ENCODE measurements at places on chromosomes 2 and 18.
A peak's percentile ranks its signal among the peaks of the same experiment; 100 is the strongest.

DNA sequence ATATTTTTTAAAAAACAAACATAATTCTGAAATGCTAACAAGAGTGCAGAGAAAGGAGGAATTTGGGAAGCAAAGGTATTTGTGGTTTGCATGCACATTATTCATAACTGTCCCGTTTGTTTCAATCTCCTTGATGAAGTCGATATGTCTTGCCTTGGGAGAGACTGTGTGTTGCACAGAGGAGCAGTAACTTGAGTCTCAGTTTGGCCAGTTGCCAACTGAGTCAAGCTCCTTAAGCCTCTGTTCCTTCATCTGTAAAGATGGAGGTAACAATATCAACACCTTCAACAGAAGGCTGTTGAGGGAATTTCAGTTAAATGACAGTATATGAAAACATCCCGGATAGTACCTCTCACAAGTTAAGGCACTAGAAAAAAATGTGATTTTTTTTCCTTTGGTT lies 226.2 kb downstream of the ASXL3 start:
- DNase-seq, result no peak

DNA sequence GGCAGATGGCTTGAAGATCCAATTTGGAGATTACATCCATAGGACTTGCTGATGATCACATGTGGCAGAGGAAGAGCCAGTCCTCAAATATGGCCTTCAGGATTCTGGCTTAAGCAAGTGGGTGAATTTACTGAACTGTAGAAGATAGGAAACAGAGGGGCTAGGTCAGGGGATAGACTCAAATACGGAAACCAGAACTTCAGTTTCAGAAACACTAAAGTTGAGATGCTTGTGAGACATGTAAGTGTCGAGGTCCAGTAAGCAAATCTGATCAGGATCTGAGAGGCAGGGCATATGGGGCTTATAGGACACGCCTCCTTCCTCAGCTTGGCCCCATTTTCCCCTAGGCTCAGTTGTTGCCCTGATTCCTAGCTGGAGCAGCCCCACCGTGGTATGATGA lies 107.7 kb downstream of the LBH start:
- DNase-seq, result no peak

DNA sequence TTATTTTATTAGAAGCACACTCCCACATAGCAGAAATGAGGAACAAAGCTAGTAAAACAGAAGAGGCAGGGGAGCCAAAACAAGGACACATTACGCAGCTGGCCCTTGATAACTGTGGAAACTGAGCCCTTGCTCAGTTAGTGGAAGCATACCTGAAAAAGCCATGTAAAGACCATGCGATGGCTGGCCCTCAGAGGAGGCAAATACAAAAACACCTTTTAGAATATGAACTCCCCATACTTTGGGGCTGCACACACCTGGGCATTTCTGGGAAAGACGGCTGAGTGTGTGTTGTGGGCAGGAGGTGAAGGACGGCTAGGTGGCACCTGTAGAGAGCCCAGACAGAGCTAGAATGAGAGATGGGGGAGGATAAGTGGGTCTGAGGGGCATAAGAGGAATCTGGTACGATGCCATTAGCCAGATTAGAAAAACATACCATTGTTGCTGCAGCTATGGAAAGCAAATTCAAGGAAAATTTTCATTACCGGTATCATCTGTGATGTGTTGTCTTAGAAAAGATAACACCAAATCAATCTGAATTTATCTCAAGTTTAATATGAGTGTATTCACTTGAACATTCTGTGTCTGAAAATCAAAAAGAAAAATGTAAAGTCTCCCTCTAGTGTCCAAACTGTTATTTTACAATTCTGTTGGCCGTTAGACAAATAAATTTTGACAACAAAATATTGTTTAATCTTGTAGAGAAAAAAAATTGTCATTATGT lies 45.2 kb upstream of the SULT1C3 start:
- no peak for DNase-seq

DNA sequence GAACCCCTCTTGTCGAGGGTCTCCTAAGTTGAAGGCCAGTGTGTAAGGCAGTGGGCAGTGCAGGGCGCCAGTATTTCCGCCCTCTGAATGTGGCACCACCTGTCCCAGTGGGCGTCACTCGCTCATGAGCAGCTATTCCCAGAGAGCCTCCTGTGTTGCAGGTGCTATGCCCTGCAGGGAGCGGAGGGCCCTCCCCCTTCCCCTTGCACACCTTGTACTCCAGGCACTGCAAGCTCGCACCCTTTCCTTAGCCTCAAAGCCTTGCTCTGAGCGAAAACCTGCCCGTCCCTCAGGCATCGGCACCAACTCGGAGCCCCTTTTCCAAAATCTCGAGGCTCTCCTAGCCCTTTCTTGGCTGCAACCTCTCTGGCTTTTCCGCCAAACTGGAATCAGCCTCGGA lies 282.7 kb downstream of the AGAP1 start:
- DNase-seq, result no peak

- DNase-seq, result no peak
These were observed 94.5 kb upstream of the FN1 start for GRCh38 chr2:215530191-215530968.

- DNase-seq, result no peak
These were observed 33.9 kb downstream of the ARHGAP25 start for GRCh38 chr2:68768461-68768860.

DNA sequence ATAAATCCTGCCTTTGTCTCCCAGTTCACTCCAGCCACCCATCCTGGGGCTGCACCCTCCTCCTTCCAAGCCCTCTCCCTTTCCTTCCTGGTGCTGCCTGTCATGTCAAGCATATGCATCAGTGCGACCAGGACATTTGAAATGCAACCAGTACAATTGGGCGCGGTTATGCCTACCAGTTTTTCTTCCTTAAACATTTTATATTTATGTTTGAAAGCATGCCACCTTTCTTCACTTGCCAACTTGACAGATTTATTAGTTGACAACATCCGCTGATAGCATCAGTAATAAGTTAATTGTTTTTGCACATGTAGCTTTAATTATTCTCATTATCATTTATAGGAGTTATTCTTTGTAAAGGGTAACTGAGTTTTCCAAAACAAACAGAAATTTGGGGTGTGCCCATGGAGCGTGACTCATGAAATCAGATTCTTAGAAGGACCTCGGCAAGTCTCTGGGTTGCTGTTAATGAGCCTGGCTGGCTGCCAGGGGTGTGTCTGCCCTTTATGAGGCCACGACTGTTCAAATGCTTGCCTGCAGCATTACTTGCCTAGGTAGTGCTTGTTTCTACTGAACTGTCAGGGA lies 32.8 kb upstream of the IL1B start:
- DNase-seq, result no peak

DNA sequence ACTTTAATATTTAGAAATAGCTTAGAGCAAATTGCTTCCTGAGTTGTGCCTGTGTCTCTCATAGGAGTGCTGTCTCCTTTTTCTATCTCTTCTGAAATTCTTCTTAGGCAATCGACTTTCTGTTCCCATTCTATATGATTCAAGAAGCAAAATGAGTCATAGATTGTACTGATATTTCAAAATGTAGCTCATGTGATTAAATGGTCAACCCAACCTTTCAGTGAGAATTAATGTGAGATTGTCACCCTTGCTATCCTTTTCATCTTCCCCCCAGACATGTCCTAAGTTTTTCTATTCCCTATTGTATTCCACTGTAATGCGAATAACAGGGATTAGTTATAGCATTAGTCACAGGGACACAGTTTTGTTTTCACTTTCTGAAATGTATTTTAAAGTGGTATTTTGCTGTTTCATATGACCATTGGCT lies 413.6 kb downstream of the THSD7B start:
- no peak for DNase-seq

GRCh38 chr2:20350041-20350712 lies 467 bp downstream of the PUM2 start:
- peak; percentile 59 for DNase-seq

DNA sequence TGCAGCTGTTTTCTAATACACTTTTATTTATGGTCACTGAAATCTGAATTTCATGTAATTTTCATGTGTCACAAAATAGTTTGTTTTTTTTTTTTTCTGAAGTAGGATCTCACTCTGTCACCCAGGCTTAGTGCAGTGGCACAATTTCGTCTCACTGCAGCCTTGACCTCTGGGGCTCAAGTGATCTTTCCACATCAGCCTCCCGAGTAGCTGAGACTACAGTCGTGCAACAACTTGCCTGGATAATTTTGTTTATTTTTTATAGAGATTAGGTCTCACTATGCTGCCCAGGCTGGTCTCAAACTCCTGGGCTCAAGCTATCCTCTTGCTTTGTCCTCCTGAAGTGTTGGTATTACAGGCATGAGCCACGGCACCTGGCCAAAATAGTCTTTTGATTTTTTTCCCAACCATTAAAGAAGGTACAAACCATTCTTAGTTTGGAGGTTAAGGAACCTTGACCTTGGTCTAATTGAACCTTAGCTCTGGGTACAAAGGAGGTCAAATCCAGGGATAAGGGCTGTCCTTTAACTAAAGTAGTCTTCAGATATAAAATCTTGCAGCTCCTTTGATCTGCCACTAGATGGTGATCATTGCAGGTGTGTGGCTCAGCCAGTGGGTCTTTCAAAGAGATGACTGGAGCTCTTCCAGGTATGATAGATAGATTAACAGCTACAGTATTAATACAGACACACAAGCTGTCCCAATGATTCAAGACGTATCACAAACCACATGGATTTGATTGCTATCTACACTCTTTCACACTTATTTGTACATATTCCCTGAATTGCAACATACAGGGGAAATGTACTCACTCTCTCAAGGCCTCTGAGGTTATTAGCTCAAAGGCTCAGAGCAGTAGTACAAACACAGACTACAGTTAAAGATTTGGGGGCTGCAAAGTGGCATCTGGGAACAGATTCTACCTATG lies 4.7 kb upstream of the KRCC1 start:
- DNase-seq, result no peak

GRCh38 chr2:14451312-14451711 lies 181.2 kb upstream of the LRATD1 start:
- DNase-seq, result no peak

- no peak for DNase-seq
These were observed 60.2 kb upstream of the ATP5MC3 start for GRCh38 chr2:175241691-175242090.

GRCh38 chr2:203875471-203875870 lies 7.9 kb downstream of the CTLA4 start:
- no peak for DNase-seq

DNA sequence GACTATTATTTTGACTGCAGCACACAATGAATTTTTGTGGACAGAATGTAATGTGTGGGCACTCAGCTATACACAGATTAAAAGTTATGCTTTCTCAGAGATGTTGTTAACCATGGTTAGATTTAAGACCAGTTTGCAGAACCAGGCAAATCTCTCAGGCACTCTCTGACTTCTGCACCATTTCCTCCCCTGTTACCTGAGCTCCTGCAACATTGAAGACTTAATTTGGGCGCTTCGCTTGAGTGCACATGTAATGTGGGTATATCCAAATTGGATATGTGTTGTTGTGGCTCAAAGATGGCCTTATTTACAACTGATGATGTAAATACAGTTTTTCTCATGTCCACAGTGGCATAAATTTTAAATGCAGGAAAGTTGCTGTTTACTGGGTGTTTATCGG lies 469.4 kb downstream of the PTPRM start:
- DNase-seq, result no peak

DNA sequence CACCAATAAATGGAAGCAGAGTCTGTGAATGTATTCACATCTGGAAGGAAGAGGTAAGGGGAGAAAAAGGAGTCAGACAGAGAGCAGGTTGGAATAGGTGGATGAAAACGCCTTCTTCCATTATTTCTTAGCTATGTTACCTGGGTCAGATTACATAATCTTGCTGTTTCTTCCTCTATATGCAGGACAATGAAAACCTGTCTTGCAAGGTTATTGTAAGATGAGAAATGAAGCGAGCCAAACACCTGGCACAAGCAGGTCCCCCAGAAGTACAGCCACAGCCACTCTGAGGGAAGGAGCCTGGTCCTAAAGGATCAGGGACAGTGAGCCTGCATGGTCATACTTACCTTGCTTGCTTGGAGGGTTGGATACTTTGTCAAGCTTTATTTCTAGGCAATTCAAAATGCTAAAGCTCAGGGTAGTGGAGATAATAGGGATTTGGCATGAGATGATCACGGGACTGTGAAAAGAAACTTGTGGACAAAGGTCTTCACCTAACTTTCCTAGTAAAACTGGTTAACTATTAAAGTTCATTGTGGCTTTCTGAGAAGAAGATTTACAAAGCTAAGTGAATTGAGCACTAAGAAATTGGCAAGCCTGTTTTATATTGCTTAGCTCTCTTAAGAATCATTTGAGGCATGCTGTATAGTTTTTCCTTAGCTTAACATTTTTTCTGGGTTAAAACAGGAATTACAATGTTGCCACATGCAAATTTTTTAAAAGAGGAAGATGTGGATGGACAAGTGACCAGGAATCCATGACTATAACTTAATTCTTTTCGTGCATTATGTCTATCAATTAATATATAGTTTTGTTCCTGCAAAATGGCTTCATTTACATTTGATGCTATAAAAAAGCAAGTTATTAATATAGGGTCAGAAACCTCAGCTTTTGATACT lies 15.7 kb upstream of the PLA2R1 start:
- no peak for DNase-seq

DNA sequence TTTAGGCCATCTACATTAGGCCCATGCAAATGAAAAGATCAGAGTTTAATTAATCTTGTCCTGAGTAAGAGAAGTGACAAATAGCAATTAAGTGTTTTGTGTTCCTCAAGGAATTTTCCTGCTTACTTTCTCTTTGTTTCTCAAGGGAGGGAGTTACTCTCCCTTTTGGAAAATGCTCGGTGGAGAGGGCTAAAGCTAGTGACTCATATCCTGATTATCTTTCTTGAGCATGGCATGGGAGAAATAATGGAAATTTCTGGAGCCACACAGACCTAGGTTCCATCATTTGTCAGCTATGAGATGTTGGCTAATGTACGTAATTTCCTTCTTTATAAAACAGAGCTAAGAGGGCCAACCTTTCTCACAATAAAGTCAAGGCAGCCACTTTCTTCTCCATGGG lies 177.1 kb downstream of the ETAA1 start:
- no peak for DNase-seq

DNA sequence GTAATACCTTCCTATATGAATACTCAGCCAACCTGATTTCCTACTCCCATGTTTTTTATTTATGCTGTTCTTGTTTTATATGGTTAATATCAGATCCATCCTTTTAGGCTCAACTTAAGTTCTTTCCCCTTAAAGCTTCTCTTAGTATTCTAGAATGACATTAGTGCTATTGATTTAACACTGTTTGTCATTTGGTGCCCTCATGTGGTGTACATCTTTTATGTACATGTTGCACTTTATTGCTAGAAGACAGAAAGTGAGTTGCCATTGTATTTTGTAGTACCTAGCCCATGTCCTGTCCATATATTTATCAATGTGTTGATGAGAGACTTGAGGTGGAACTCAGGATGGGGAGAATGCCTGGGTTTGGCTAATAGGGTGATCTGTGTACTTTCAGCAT lies 2.5 kb downstream of the HTRA2 start:
- DNase-seq, result no peak
